NCI-H2081 (cell line): ENCODE measurements at places on chromosomes 16 and 17.

DNA sequence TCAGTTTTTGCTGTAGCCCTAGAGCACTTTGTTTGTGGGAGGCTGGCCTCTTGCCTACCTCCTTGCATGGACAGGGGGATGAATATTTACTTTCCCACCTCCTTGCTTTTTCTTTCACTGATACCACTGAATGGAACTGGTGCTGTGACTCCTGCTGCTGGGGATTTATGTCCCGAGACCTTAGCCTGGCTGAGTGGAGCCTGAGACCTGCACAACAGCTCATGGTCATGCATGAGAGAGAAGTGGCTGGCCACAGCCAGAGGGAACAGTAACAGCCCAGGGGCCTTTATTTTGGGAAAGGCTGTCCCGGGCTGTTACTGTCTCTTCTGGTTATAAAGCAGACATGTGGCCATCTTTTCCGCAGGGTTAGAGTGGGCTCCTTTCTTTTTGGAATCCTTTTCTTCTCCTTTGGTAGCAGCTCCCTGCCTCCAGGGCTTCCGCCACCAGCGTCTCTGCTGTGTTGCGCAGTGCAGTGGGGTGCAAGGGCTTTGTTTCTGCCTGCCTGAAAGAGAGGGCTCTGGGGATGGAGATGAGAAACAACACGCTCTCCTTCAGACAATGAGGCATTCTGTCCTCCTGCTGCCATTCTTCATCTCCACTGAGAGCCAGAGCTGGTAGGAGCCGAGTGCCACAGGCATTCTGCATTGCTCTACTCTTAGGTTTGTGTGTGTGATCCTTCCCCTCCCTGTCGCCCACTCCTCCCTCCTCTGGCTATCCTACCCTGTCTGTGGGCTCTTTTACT is 14.5 kb downstream of the SNX11 start:
- DNase-seq: no peak

- DNase-seq: no peak
These were observed 18.4 kb downstream of the SOX9 start for GRCh38 chr17:72139212-72139611.

DNA sequence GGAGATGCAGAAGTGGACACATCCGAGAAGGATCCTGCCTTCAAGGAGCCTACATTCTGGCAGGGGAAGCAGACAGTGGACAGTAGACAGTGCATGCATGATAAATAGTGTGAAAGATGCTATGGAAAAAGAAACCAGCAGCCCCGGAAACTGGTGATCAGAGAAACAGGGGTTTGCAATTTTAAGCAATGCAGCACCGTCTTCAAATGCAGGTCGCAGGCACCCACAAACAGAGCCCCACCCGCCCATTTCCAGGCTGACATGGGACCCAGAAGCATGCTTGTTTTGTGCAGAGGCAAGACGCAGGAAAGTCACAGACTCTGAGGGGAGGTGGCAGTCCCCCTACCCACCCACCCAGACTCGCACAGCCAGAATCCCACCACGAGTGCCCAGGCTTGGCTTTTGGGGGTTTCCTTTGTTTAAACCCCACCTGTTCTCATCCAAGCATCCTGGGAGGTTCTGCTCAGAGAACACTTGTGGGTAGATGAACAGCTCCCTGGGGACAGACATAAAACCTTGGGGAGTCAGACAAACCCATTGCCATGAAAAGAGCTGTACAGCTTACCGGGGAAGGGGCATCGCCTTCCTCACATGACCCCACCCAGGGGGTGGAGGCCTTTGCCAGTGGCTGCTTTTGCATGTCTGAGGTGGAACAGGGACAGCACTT is 114.3 kb downstream of the MGAT5B start:
- no peak for DNase-seq

DNA sequence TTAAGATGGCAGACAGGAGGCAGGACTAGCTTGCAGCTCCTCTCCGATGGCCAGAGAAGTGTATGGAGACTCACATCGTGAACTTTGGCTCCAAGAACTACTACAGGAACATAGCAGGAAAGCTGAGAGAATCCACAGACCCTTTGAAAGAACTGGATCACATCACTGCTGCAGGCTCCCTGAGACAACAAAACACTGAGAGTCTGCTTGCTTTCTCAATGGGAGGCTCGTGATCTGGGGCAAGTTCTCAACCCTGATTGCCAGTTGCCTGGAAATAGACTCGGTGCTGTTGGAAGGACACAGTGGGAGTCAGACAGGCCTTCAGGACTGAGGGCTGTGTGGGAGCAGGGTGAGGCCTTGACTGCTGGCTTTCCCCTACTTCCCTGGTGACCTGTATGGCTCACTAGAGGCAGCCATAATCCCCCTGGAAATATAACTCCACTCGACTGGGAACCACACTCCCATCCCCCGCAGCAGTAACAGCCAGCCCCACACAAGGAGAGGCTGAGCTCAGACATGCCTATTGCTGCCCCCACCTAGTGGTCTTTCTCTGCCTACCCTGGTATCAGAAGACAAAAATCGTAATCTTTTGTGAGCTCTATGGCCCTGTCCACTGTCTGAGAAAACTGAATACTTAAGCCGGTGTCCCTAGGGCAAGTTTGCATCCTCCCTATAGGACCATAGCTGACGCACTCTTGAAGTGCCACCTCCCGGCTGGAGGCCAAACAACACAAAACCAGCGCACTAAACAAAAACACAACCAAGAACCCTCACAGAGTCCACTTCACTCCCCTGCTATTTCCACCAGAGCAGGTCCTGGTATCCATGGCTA is 238.4 kb downstream of the CEP112 start:
- DNase-seq: no peak

DNA sequence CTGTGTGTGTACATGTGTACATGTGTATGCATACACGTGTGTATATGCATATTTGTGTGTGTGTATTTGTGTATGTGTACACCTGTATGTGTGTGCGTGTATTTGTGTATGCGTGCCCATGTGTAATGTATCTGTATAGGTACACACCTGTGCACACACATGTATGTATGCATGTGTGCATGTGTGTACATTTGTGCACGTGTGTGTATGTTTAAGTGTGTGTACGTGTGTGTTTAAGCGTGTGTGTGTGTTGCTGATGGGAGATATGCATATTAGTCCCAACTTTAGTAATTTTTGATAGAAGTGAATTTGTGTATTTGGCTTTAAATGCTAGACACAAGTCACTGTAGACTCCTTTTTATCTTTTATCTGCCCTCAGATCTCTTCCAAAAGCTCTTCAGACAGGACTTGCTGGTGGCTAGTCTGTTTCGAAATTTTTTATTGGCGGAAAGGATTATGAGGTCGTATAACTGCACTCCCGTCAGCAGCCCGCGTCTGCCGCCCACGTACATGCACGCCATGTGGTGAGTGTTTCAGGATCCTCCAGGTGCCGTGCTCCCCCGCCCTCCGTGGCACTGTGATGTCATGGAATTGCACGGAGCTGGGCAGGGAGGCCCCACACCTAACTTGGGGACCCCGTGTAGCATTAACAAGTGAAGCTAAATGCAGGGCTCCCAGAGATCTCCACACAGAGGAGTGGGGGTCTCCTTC is 168.8 kb upstream of the CHMP6 start:
- DNase-seq: no peak

- no peak for DNase-seq
These were observed 206.4 kb downstream of the ENGASE start for GRCh38 chr17:79280866-79281572.

DNA sequence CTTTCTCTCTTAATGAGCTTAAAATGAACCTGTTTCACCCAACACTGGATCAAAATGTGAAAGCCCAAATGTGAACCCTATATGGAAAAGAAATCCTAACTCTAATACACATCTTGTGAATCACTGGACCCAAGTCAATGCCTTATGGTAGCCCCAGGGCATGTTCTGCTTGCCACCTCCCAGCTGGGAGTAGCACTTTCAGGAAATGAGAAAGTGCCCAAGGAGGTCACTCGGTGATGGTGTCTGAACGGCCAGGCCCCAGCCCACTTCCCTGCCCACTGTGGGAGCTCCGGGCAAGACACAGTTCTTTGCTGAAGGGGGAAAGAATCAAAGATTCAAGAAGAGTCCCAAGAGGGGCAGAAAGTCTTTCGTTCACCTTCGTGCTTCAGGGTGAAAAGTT is 46.1 kb downstream of the GTF3C1 start:
- no peak for DNase-seq

GRCh38 chr17:72266112-72266775 is 145.4 kb downstream of the SOX9 start:
- DNase-seq: peak; percentile 93
